Hematopoietic multipotent progenitor cell (in vitro differentiated cells): ENCODE measurements at places on chromosomes 3 and 15. TPM values are rescaled to one million over a fixed set of nuclear protein-coding genes. Genes with fewer than 3 reads are reported as not detected.

DNA sequence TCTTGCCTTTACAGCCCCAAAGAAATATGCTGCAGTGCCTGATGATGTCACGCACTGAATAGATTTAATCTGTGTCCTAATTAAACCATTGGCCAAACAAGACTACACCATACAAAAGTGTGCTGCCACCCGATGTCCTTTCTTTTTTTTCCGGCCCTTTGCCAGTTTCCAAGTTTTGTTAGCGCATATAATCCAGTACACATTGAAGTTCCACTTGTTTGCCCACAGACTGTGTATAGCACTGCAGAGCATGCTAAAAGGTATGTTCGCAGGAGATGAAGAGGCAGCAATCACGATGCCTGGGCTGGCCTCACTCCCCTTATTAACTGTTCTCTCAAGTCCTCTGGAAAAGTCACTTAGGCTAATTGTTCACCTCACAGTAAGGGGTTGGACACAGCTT, 26.8 kb downstream of the MRPS25 start:
- DNase-seq, result no peak

SENP2 gene
- total RNA-seq, result 9.4 TPM

- no peak for DNase-seq
These were observed 294.3 kb downstream of the CNTN4 start for GRCh38 chr3:2392981-2393380.

- DNase-seq, result no peak
These were observed 966.1 kb downstream of the AGBL1 start for GRCh38 chr15:87045746-87046145.

- DNase-seq, result no peak
These were observed 18.5 kb downstream of the TRANK1 start for GRCh38 chr3:36926292-36926897.

- DNase-seq, result no peak
These were observed 78.3 kb upstream of the SEMA6D start for GRCh38 chr15:47639042-47639441.

DNA sequence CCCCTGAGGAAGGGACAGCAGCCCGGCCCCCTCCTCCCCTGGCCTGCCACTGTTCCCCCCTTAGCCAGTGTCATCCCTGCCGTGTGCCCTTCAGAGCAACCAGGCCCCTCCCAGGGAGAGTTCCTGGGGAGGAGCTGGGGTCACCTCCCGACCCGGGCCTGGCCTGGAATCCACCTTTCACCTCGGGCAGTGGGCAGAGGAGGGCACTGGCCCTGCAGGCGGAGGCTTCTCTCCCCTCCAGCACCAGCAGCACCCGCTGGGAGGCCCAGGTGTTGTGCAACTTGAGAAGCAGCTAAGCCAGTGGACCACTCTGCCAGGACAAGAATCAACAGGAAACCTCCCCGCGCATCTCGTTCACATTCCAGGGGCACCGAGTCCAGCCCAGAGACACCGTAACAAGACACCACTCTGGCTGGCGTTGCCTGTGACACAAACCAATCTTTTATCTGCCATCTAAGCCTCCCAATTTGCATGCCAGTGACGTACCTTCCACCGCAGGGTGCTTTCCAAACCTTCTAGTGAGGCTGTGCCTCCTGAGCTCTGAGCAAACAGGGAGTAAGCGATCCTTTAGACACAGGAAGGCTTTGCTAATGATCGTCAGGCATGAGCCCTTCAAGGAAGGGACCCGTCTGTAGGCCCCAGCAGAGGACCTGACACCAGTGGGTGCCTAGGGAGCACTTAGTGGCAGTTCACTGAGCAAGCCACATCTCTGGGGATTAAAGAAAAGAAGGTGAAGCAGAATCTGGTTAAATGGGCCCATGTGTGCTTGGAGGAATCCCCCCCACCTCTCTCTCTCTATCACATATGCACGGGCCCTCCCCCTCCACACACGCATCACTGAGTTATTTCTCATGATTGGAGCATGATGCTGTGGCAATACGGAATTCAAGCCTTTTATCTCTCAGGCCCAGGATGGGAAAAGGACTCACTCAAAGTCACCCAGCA, 98.9 kb upstream of the TLE3 start:
- DNase-seq, result no peak

RHCG gene
- not detected for total RNA-seq

DNA sequence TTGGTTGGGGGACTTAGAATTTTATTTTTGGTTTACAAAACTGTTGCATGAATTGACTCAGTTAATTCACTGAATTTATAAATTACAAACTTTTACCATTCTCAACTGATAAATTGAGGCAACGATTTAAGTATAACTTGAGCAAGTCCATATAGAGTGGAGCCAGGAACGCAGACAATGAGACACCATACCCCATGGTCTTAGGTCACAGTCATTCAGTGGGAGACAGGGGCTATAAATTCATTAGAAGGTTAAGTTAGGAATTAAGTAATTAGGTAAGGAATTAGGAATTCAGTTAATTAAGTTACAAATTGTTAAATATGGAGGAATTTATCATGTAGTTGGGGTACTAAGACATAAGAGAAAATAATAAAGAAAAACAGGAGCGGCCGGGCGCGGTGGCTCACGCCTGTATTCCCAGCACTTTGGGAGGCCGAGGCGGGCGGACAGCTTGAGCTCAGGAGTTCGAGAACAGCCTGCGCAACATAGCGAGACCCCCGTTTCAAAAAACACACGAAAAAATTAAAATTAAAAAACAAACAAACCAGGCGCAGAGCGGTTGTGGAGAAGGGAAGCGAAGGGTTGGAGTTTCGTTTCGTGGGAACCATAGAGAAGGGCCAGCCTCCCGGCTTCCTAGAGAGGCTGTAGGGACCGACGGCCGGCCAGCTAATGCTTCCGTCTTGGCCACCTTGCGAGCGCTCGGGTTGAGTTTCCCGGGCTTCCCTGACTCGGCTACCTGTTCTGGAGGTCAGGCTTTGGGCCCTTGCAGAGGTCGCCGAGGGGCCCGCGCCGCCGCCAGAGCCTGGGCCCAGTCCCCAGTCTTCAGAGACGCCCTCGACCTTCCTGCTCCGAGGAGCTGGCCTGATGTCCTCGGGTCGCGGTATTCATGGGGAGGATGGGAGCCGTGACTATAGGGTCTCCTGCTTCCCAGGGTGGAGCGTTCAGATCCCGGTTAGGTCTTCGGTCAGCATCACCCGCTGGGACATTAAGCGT, at the start of gene ZNF619:
Gene ZNF619 (plus strand): TSS at position 645 of the 993 bp plus-strand sequence. CDS start 858 bp downstream, outside the sequence.
- DNase-seq, result peak; percentile 73

DNA sequence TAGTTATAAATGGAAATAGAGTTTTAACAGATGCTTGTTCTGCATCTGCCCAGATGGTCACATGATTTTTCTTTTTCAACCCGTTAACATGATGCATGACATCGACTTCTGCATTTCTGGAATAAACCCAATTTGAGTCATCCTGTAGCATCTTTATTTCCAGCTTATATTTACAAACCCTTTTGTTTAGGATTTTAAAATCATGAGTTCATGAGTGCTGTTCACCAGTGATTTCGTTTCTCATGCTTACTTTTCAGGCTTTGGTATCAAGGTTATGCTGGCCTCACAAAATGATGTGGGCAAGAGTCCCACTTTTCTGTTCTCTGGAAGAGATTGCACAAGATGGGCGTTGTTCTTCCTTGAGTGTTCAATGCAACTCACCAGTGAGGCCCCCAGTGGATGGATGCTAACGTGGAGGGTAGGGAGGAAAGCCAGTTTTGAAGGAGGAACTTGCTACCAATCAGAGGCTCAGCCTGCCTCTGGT, 5.2 kb downstream of the HRH1 start:
- DNase-seq, result no peak

GRCh38 chr3:177595530-177596188, 398.4 kb upstream of the TBL1XR1 start:
- DNase-seq, result no peak

GRCh38 chr3:154304116-154304786, 20.0 kb downstream of the DHX36 start:
- no peak for DNase-seq

DNA sequence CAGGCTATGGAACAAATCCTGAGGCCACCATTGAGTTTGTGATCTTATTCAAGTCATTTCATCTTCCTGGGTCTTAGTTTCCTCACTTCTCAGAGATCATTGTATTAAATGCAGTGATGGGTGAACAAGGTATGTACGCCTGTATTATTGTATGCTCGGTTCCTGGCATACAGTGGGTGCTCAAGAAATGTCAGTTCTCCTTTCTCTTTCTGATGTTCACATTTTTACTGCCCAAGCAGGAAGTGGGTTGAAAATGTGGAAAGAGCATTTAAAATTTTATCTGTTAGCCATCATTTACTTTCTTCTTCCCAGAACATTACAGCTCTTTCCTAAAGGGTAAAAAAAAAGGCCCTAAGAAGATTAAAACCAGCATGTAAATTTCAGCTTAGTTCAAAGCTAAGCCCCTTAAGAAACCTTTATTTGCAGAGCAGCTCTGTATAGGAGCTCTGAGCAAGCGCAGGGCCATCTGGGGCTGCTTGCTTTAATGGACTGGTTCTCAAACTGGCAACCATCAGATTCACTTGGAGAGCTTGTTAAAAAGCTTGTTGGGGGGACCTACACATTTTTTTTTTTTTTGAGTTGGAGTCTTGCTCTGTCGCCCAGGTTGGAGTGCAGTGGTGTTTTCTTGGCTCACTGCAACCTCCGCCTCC, 179.4 kb downstream of the CHST2 start:
- DNase-seq, result no peak

GRM7 gene
- total RNA-seq, result under 0.01 TPM

DNA sequence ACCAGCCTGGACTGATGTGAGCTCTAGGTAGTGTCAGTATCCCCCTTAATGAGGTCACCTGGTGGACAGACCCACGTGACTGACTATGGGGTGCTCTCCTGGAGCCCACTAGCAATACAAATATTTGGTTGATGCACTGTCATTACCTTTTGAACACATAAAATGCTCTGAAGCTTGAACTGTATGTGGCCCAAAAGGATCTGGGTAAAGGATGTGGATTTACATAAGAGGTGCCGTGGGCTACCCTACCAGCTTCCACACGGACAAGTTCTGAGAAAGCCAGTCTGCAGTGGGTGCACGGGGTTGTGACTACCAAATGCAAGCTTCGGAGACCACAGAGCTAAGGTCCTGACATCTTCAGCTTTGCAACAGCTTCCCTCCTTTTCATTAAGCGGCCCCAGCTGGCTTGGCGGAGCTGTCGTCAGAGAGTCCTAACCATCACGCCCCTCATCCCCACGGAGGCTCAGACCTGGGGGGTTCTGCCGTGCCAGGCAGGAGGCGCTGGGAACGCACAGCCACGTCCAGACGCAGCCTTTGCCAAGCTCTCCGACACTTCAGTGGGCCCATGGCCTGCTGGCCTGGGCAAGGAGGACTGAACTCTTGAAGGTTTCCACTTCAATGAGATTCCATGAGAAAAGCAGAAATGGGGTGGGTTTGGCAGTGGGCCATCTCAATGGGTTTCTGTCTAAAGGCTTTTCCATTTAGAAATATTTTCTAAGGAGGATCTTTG, 228.3 kb downstream of the ADAMTS17 start:
- no peak for DNase-seq

DNA sequence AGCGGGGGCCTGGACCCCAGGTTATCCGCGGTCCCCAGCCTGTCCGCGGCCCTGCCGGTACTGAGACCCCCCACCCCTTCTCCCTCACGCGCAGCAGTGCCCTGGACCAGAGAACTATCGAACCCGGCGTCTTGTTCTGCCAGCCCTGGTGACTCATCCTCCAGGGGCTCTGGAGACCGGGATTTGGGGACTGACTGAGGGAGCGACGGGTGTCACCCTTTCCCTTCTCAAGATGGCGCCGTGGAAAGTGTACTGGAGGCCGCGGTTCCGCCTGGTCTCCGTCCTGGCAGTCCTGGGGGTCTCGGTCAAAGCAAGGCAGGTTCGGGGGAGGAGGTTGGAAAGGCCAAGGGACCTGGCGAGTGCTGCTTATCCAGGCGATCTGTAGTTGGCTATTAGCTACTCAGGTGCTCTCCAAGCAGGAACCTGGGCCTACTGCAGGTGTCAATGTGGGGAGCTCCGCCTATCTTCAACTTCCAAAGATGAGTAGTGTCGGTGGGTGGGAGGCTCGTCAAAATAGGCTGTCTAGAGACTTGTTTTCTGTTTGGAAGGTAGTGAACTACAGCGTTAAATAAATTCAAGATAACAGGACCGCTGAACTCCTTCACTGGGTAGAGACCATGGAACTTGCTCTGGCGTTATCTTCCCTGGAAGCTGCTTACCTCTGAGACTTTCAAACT, 790 bp downstream of the RAB5A start:
- peak; percentile 49 for DNase-seq

GRCh38 chr3:124329723-124330122, 337.8 kb upstream of the ROPN1 start:
- no peak for DNase-seq

GRCh38 chr3:64593350-64593749, 94.5 kb downstream of the ADAMTS9 start:
- DNase-seq, result no peak

CD276 gene
- total RNA-seq, result 1.3 TPM

DLL4 gene
- total RNA-seq, result under 0.01 TPM

CCR9 gene
- total RNA-seq, result 1.9 TPM

GRCh38 chr3:194269610-194270145, 81.5 kb downstream of the CPN2 start:
- DNase-seq, result peak; percentile 47

DNA sequence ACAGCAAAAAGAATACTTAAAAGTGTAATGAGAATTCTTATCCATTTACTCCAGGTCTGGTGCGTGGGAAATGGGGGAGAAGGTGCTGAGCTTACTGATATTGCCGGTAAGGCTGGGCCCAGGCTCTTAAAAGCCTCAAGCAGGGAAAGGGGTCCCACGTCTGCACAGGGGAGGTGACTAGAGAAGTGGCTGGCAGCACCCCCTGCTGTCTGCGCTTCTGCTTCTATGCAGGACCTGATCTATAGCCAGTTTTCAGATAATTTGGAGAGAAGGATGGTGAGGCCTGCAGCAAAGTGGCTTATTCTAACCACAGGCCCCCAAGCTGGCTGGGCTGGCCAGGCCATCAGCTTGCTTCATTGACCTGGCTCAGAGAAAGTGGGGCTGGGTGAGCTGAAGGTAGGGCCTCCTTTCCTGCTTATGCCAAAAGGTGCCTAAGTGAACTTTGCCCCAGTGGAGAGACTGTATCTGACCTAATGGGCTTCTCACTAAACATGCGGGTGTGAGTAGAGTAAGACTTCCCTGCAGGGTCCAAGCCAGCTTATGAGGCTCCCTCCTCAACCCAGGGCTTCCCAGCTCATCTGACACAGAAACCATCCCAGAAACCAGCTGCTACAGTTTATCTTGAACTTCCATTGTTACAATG, 30.9 kb upstream of the ATP1B3 start:
- peak; percentile 59 for DNase-seq

AMIGO3 gene
- 17.5 TPM for total RNA-seq

B3GALNT1 gene
- 12.7 TPM for total RNA-seq

DNA sequence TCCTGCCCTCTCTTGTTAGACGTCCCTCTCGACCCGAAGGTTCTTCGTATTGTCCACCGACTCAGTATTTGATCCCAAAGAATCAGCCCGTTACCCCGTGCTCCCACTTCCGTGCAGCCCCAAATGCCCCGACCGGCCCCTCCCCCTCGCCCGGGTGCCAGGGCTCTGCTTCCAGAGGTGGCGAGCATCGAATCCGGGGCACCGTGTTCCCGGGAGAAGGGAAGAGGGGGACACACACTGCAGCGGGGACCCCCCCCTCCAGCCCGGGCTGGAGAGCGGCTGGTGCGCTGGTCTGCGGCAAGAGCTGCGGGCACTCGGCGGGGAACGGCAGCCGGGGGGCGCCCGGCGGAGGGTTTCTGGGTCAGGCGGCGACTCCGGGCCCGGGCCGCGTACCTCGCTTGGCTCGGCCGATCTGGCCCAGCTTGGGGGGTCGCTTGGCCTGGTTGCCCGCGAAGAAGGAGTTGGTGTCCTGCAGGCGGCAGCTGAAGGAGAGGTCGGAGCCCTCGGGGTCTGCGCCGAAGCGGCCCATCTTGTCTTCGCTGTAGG, 556 bp downstream of the CAMK2N2 start:
- no peak for DNase-seq

KCNMB2 gene
- total RNA-seq, result not detected

MORC1 gene
- under 0.01 TPM for total RNA-seq

GRCh38 chr3:31705736-31706135, 173.0 kb downstream of the STT3B start:
- no peak for DNase-seq
